Aorta (tissue), 5 donors: ENCODE measurements at places on chromosomes 12 and 14. TPM values are rescaled to one million over a fixed set of nuclear protein-coding genes. Genes with fewer than 3 reads are reported as not detected.

DNA sequence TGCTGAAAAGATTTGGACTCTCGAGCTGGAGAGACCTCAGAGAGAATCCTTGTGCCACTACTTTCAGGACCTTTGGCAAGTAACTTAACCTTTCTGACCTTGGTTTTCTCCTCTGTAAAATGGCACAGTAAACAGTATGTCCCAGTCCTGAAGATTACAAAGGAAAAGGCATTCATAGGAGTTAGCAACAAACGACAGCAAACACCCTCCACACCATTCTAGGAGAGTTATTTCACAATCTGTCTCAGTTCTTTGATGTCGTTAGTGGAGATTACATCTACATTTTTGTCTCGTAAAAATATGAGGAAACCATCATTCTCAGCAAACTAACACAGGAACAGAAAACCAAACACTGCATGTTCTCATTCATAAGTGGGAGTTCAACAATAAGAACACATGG, 205.7 kb downstream of the ITPR2 start:
- DNase-seq: no peak

DNA sequence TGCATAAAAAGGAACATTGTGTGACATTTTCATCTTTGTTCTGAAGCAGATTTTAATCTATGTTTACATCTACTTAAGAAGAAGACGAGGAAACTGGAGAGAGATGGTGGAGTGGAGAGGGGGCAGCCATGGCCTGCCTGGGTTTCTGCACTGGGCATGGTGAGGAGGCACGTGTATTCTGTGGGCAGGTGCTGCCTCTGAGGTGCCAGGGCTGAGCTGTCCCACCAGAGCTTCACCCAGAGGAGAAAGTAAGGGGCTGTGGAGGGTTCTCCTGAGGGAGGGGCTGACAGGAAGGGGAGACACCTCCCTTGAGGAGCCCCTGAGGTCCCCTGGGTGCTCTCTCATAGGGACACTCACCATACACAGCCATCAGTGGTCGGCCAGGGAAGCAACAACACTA, 372.4 kb upstream of the OR4E1 start:
- DNase-seq: no peak

MAP1LC3B2 gene
- total RNA-seq: 1.0 TPM

- no peak for DNase-seq
Observed at GRCh38 chr14:92716131-92716530, 32.3 kb downstream of the LGMN start.

DNA sequence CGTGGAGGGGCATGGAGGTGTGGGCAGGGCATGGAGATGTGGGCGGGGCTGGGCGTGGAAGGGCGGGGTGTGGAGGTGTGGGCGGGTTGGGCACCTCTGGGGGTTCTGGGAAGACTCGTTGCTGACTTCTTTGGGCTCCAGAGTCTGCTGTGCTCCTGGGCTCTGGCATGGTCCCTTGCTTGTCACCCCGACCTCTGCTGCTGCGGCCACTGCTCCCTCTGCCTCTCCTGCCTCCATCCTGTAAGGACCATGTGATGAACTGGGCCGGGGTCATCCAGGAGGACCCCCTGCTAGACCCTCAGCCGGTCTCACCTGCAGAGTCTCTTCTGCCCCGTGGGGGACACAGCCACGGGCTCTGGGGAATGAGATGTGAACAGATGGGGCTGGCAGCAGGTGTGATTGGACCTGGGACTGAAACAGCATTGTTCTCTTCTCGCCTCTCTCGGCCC, 15.3 kb downstream of the NOC4L start:
- no peak for DNase-seq

- DNase-seq: no peak
Observed at GRCh38 chr12:2531371-2531770, 263.4 kb upstream of the FKBP4 start.

GRCh38 chr14:101073598-101073965, 170.1 kb upstream of the RTL1 start:
- no peak for DNase-seq

APOF gene
- total RNA-seq: not detected

IFNG-AS1 gene
- total RNA-seq: 0.54 TPM

ACRBP gene
- total RNA-seq: 1.8 TPM

INHBC gene
- total RNA-seq: not detected

DNA sequence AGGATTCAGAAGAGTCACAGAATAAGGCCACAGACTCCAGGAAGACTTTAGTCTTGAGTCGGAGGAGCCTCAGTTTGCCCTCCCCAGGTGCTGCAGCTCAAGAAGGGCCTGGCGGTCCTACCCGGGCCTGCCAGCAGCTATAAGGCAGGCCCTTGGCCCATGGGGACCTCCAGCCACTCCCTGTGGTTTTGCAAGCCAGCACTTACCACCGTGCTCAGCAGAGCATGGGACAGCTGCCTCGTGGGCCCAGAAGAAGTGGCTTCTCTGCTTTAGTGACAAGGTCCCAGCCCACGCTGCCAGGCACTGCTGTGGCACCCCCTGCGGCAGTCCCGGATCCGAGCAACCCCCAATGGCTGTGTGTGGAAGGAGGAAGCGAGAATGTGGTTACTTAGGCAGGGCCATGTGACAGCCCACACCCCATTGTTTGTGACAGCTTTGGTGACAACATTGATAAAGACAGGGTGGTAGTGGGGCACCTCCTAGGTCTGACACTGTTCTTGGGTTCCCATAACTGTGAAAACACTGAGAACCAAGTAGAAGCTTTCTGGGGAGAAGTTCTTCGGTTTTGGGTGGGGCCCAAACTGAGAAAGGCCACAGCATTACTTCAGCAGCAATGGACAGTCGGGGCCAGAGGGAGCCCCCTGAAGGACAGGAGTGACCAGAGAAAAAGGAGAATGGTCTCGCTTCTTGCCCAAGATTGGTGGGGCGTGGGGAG, at the start of gene SELPLG:
Gene SELPLG, minus strand, starts transcription at position 361 of the 715 bp plus-strand sequence. CDS start 9,587 bp downstream, outside the sequence.
- DNase-seq: peak; percentile 92

GRCh38 chr12:132247718-132248452, 81.5 kb downstream of the GALNT9 start:
- DNase-seq: peak; percentile 44

PLEKHH1 gene
- total RNA-seq: 3.9 TPM

DNA sequence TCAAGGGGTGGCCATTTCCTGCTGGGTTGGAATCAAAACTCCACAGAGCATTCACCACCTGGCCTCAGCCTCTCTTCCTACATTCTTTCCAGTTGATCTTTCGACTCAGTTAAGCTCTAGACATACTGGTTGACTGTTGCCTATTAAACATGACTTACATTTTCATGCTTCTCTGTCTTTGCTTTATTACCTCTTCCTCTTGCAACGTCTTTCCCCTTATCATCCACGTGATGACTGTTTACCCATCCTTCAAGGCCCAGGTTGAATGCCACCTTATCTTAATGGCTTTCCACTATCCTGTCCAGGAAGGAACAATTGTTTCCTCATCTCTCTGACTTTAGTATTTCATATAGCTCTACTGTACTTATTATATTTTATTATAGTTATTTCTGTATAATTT, 24.4 kb upstream of the CCDC175 start:
- DNase-seq: no peak

DNA sequence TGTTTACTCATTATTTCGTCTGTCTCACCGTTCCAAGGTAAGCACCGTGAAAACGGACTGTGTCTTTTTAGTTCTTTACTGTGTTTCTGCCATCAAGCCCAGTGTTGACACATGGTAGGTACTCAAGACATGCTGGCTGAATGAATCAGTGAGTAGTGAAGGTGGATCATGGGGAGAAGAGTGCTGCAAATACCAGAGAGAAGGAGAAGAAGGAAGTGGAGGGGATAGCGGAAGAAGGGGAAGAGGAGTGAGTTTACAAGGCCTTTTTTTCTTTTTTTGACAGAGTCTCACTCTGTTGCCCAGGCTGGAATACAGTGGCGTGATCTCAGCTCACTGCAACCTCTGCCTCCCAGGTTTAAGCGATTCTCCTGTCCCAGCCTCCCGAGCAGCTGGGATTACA, 54.6 kb downstream of the ETV6 start:
- no peak for DNase-seq

EIF2S3B gene
- 0.69 TPM for total RNA-seq

GRCh38 chr12:65100140-65100539, 21.0 kb downstream of the WIF1 start:
- DNase-seq: no peak

GRCh38 chr12:131776237-131776889, 51.8 kb upstream of the MMP17 start:
- no peak for DNase-seq

- no peak for DNase-seq
Observed at GRCh38 chr14:45065956-45066355, 18.0 kb upstream of the PRPF39 start.

GRCh38 chr14:77281852-77282410, 10.9 kb upstream of the NGB start:
- DNase-seq: no peak

GRCh38 chr14:90760078-90760444, 56.2 kb downstream of the TTC7B start:
- DNase-seq: no peak

DNA sequence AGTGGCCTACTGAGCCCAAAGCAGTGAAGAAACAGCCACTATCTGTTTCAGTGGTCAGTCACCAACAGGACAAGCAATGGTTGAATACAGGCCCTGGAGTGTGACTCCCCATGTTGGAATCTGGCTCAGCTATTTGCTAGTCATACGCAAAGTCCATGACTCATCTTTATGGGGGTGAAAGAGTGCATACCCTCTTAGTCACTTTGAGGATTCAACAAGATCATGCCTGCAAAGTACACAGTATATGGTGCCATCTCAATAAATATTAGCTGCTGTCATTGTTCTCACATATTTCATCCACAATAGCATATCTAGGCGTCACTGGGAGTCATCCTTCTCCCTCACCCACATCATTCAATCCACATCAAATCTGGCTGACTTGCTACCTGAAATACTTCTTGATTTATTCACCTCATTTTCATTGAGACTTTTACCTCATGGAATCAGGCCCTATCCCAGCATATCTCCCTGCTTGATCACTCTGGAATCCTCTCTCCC, 26.4 kb upstream of the STAB2 start:
- DNase-seq: no peak

- DNase-seq: no peak
Observed at GRCh38 chr14:89327771-89328212, 89.2 kb downstream of the FOXN3 start.

REM2 gene
- total RNA-seq: 0.75 TPM

DNA sequence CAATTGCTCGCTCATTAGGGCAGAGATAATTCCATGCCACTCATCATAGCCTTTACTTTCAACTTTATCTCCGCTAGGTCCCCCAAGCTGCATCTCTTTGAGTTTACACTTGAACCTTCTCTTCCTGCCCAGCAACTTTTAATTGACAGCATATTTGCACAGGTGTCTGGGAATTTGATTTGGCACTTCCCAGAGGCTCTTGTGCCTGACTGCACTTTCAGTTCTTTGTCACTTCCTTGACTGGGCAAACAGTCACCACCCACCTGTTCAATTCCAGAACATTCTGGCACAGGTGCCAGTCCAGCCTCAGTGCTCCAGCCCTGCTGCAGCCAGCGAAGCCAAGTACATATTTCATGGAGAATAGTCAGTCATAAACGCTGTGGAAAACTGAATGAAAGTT, 110.1 kb upstream of the LRIG3 start:
- DNase-seq: no peak

GRCh38 chr12:53071591-53072551, 7.3 kb downstream of the SPRYD3 start:
- DNase-seq: peak; percentile 90

IGFBP6 gene
- 820 TPM for total RNA-seq

RPL36AL gene
- 147 TPM for total RNA-seq

LTBR gene
- total RNA-seq: 83.1 TPM

SMOC1 gene
- total RNA-seq: 2.9 TPM

- no peak for DNase-seq
Observed at GRCh38 chr12:88468581-88468980, 111.7 kb downstream of the KITLG start.
